HuH-7 (cell line): ENCODE measurements at places on chromosomes 1 and 21.

DNA sequence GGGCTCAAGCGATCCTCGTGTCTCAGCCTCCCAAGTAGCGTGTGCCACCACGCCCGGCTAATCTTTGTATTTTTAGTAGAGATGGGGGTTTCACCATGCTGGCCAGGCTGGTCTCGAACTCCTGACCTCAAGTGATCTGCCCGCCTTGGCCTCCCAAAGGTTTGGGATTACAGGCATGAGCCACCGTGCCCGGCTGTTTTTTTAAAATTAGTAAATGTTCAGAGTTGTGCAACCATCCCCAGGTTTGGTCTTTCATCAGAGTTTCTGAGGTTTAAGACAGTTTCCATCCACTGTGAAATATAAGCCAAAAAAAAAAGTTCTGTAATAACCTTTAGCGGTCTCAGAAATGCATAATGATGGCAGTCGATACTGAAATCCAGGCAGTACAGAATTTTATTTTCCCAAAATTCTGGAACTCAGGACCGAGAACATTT is 550 bp upstream of the SYT11 start:
- no peak for DNase-seq

DNA sequence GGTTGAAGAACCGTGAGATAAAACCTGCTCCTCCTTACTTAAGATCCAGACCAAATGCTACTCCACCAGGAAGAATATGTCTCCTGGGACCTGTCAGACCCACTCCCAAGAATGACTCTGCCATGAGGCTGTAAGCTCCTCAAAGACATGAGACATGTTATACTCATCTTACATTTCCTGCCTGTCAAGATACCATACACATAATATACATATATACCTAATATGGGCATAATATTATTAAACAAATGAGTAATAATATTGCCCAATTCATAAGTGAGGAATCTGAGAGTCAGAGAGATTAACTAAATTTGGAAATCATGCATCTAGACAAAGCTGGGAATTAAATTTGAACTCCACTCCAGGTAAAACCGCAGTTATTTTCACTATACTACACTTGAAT is 634.9 kb downstream of the LMO4 start:
- DNase-seq, result no peak

DNA sequence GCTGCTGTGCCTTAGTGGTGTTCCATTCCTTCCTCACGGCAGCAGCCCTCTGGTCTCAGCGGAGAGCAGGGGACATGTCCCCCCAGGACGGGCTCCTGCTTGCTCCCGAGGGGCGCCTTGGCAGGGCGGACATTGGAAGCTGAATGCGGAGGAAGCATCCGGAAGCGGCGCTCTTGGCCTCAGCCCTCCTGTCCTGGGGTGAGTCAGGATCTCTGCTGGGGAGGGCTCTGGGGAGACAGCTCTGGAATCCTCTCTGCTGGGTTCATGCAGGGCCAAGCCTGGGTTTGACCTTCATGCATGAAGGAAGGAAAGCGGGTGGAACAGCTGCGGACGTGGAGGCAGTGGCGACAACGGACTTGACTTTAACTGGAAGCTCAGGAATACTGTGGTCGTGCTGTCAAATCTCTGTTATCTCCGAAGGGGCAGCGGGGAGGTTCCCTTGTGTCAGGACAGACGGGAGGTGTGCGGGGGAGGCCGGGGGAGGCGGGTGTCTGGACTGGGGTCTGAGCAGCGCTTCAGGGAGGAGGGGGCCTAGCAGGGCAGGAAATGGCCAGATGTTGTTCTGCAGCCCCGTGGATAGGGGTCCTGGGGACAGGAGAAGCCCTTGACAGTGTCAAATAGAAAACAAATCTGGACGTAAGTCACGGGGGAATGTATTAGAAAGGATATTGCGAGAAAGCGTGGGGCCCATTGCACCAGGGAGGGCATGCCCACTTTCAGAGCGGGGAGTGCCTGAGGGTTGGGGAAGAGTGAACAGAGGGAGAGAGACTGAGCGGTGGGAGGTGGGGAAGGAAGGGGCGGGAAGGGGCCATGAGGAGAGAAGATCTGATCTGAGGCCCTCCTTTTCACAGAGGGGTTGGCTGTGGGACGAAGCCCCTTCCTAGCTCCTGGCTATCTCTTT is 26.6 kb downstream of the CRYAA start:
- no peak for DNase-seq

GRCh38 chr1:10789047-10789791 is 7.2 kb downstream of the CASZ1 start:
- no peak for DNase-seq

- DNase-seq, result no peak
Observed at GRCh38 chr1:111735858-111736544, 3.2 kb downstream of the INKA2 start.

DNA sequence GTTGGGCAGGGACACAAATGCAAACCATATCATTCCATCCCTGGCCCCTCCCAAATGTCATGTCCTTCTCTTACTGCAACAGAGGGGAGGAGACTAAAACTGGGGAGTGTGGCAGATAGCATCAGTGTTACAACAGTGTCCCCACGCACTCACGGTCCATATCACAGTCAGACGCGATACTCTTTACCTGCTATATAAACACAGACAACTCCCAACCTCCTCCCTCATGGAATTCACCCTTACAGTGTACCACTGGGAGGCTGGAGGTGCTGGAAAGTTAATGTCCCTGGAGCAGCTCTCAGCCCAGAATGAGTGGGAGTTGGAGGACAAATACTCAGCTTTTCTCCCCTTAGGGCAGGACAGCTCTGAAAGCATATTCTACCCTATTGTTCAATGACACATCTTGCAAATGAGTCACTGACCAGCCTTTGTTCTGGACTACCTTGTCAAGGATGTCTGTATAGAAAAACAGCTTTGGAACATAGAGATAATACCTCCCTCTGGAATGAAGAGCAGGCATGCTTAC is 445.9 kb downstream of the SETD4 start:
- no peak for DNase-seq
